ENCODE measurements at places on chromosomes 16 and 17. TPM values are rescaled to one million over a fixed set of nuclear protein-coding genes. Genes with fewer than 3 reads are reported as not detected.

IGF2BP1 gene
- 56.5 TPM for total RNA-seq

DNA sequence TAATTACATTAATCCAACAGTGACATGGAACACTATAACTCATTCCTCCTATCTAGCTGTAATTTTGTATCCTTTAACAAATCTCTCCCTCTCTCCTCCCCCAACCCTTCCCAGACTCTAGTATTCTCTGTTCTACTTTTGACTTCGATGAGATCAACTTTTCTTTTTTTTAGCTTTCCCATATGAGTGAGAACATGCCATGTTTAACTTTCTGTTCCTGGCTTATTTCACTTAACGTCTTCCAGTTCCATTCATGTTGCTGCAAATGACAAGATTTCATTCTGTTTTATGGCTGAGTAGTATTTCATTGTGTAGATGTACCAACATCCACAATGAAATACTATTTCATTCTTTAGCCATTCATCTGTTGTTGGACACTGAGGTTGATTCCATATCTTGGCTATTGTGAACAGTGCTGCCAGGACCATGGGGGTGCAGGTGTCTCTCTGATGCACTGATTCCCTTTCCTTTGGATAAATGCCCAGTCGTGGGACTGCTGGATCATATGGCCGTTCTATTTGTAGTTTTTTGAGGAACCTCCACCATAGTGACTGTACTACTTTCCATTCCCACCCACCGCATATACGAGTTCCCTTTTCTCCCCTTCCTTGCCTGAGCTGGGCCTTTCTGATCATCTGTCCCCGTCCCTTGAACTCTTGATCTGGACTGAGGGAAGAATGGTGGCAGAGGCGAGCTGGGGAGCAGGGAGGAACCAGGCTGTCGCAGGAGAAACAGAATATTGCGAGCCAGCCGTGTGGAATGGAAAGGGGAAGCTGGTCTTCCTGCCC is 7.7 kb upstream of the CEP295NL start:
- DNase-seq, result no peak

- DNase-seq, result no peak
Observed at GRCh38 chr16:11494433-11494832, 92.3 kb downstream of the LITAF start.

DNA sequence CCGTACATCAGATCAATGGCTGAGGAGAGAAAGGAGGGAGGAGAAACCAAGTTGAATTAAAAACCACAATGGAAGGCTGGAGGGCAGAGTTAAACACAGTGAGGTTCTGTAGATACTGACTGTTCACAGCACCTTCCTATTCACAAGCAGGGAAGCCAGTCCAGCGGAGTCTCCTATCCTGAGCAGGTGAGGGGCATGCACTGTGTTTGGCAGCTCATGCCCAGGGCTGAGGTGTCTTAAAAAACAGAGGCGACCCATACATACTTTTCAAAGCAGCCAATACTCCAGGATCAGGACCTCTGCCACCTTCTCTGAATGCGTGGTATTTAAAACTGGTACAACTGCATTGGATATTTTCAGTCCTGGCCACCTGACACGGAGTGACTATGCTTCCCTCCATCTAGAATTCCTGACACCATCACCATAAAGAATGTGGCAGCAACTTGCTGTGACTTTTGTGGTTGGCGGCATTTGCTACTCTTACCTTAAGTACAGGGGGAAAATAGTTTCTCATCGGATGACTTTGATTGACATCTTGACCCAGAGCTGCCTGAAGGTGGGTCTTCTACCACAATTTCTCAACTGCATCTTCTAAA is 21.5 kb downstream of the USP22 start:
- no peak for DNase-seq

HEATR9 gene
- not detected for total RNA-seq

- DNase-seq, result no peak
Observed at GRCh38 chr16:89149386-89149785, 22.2 kb upstream of the CDH15 start.

- no peak for DNase-seq
Observed at GRCh38 chr16:11072420-11073153, 128.2 kb downstream of the CLEC16A start.

GRCh38 chr17:41322903-41323895 is 7.7 kb upstream of the KRTAP17-1 start:
- DNase-seq, result no peak

- no peak for DNase-seq
Observed at GRCh38 chr16:31507617-31507928, 618 bp downstream of the RUSF1 start.

GRCh38 chr16:89890886-89891657 is 17.7 kb downstream of the TCF25 start:
- no peak for DNase-seq

KANSL1 gene
- total RNA-seq, result 52.5 TPM

HAS3 gene
- 2.5 TPM for total RNA-seq
